ENCODE measurements at places on chromosomes 1 and 21.

- no peak for DNase-seq
Observed at GRCh38 chr1:63612971-63613370, 19.8 kb downstream of the PGM1 start.

DNA sequence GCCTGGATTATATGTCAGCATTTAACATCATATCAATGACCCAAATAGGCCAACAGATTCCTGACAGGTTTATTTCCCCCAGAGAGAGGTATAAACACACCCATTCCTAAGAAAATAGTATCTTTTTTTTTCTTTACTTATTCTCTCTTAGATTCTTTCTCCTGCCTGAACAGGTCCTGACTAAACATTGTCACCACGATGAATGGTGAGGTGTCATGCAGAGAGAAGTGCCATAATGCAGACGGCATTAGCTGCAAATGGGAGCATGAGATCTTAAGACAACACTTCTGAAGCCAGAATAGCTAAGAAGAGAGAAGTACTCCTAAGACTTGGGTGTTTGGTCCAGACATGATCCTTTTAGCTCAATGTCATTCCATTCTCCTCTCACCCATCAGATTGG lies 131.3 kb downstream of the ZNF648 start:
- DNase-seq: no peak

- no peak for DNase-seq
Observed at GRCh38 chr1:40017951-40018575, 22.5 kb upstream of the CAP1 start.

- DNase-seq: no peak
Observed at GRCh38 chr1:225709101-225709500, 56.2 kb upstream of the ENAH start.

- DNase-seq: no peak
Observed at GRCh38 chr1:82323144-82323841, 522.6 kb downstream of the ADGRL2 start.

DNA sequence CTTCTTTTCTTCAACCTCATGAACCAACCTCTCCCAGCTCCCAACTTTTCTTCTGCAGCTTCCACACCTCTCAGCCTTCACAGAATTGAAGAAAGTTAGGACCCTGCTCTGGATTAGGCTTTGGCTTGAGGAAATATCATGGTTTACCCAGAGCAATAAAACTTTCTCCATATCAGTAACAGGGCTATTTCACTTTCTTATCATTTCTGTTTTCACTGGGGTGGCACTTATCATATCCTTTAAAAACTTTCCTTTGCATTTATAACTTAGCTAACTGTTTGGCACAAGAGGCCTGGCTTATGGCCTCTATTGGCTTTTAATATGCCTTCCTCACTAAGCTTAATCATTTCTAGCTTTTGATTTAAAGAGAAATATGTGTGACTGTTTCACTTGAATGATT lies 9.4 kb upstream of the FAM3B start:
- no peak for DNase-seq

- no peak for DNase-seq
Observed at GRCh38 chr1:24793447-24794129, 48.3 kb downstream of the CLIC4 start.

DNA sequence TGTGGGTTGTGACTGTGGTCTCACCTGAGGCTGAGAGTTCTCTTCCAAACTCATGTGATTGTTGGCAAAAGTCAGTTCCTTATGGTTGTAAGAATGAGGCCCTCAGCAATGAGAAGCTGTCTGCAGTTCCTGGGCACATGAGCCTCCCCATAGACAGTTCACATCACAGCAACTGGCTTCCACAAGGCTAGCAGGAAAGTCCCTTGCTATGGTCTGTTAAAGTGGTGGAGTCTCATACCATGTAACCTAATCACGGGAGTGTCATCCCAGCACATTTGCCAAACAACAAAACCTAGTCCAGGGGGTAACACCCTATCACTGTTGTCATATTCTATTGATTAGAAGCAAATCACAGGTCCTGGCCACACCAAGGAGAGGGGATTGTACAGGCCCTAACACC lies 163.8 kb downstream of the BACH1 start:
- no peak for DNase-seq

GRCh38 chr21:32562426-32562825 lies 22.9 kb downstream of the TCP10L start:
- no peak for DNase-seq

- no peak for DNase-seq
Observed at GRCh38 chr1:24416666-24417391, 1.2 kb downstream of the NIPAL3 start.

DNA sequence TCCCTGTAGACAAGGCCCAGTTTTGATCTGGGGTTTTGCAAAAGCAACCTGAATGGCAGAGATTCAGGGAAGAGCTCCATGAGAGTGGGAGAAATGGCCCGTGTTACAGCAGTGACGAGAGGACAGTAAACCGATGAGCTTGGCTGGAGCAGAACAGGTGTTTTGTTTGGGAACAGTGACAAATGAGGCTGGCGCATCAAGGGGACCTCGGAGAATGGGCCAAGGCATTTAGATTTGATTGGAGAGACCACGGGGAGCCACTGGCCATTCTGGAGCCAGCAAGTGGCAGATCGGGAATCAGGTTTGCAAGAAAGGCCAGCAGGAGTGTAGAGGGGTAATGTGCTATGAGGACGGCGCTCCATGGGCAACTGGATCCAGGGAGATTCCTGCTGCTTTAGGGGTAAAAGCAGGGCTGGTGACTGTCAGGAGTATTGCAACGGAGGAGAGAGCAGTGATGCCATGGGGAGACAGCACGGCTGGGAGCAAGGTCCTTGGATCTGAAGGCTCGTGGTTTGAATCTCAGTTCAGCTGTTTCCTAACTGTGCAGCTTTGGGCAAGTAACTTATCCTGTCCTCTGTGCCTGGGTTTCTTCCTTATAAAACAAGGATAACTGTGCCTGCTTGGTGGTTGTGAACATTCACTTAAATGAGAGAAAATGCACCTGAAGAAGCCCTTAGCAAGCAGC lies 9.9 kb upstream of the KLHDC7A start:
- DNase-seq: no peak

GRCh38 chr1:34455121-34455520 lies 278.4 kb downstream of the C1orf94 start:
- no peak for DNase-seq

DNA sequence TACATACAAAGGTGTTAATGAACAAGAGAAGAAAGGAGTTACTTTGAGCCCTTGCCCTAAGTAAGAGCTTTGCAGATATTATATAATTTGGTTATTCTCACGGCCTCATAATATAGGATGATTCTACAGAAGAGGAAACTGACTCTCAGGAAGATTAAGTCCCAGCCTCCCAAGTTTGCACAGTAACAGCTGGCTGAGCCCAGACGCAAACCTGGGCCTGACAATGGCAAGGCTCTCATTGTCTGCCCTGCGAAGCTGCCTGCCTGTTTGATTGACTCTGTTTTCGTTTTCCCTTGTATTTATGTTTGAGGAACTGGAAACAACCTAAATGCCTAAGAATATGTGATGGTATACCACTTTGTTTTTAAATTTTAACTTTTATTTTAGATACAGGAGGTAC lies 76.2 kb upstream of the PGBD5 start:
- no peak for DNase-seq

DNA sequence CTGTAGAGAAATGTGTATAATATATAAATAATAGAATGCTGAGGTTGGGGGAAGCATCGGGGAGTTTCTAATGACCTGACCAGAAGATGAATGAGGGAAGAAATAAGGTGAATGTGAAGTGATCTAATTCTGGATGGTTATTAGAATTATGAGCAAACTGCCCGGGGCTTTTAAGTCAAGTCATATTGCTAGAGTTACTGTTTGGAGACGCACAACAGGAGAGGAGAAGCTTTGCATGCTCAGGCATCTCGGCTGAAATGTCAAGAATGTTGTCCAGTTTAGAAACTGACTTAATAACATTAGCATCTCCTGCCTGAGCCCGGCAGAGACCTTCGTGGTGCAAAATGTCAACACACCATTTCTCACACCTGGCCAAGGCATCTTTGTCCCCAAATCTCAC lies 119.1 kb downstream of the RRAGC start:
- no peak for DNase-seq

DNA sequence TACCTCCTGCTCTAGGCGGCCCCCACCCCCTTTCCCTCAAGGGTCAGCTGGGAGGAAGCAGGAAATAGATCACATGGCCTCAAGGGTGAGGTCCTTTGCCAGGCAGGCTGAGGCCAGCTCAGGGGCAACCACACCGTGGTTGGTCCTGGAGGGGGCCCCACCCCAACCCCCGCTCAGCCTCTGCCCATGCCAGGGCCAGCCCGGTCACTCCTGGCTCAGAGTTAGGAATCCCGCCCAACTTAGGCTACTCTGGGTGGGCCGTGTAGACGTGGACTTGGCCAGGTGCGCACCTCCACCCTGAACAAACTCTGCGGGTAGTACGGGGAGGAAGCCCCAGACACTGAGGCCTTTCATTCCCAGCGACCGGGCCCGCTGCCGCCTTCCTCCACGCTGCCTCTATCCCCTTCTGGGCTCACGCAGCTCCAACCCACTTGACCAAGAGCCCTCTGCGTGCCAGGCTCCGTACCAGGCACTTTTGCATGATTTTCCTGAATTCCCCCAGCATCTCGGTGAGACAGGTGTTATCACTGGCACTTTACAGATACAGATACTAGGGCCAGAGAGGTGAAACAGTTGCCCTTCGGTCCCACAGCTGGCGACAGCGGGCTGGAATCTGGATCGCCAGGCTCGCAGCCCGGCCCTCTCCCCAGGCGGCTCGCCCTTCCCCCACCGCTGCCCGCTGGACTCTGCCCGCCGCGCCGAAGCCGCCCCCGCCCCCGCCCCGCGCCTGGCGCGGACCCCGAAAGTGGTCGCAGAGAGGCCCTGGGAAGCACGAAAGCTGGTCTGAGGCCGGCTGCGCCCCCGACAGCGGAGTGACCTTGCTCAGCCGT lies 769 bp downstream of the GALE start:
- no peak for DNase-seq

DNA sequence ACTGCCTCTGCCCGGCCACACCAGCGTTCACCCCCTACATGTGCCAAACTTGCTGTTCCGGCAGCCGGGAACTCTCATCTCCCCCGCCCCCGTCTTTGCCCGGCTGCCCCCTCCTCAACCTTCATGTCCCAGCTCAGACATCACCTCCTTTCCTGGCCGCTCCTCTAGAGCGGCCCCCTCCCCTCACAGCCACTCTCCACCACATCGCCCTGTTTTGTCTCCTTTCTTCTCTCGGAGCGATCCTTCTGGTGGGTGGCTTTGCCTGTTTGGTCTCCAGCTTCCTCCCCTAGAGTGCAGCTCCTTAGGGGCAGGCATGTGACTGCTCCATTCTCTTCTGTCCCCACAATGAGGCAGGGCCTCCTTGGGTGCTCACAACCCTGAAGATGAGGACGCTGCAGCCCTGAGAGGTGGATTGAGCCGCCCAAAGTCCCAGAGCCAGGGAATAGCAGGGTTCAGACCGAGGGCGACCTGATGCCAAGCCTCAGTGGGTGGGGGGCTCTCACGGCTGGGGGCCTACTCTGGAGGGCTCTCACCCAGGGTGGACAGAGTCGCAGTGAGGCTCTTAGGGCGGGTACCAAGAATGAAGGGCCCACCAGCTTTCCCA lies 44.9 kb upstream of the ECE1 start:
- no peak for DNase-seq

DNA sequence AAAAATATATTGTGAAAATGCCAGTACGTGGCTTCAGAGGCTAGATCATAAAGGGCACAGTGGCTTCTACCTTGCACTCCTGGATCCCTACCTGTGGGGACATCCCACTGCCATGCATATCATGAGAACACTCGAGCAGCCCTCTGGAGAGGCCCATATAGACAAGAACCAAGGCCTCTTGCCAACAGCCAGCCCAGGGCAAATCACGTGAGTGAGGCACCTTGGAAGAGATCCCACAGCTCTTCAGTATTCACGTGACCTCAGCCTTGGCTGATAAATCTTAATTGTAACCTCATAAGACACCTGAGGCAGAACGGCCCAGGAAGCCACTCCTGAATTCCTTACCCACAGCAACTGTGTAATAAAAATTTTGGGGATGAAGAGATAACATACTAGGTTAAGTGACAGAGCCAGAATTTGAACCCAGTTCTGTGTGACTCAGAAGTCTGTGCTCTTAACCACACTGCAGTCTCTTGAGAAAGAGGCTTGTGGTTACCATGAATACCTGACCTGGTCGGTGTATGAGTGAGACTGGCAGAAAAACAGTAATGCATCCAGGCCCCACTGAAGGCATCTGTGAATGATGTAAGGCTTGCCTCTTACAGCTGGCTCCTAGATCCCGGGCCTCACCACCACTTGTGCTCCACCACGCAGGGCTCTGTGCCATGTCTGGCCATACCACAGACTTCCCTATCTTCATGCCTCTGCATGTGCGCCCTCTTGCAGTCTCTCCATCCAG lies 6.9 kb upstream of the A3GALT2 start:
- no peak for DNase-seq

- DNase-seq: no peak
Observed at GRCh38 chr21:35954066-35954465, 106.3 kb downstream of the SETD4 start.
